Osteoblast (primary cell): ENCODE measurements at places on chromosomes 2 and 18. TPM values are rescaled to one million over a fixed set of nuclear protein-coding genes. Genes with fewer than 3 reads are reported as not detected.

Gene ECEL1
- not detected in 2 replicates for total RNA-seq

Gene FOXI3
- not detected in 2 replicates for total RNA-seq

Gene NEDD4L
- 20.3 and 30.0 TPM in 2 replicates for total RNA-seq

Gene LAMA3
- total RNA-seq, result 8.3 and 33.3 TPM in 2 replicates

Gene LRPPRC
- 57.2 and 58.6 TPM in 2 replicates for total RNA-seq

GRCh38 chr2:217851191-217852020 is 151.4 kb downstream of the TNS1 start:
- H3K4me3 ChIP-seq, result no peak overlapping the region
- peaks cover 44% of the 10 kb centered on the region for H3K4me1 ChIP-seq
- peak overlapping the region; percentile 57 for H3K27ac ChIP-seq
- peaks cover 56% of the 10 kb centered on the region for H3K36me3 ChIP-seq
- peak; percentile 80 for DNase-seq

DNA sequence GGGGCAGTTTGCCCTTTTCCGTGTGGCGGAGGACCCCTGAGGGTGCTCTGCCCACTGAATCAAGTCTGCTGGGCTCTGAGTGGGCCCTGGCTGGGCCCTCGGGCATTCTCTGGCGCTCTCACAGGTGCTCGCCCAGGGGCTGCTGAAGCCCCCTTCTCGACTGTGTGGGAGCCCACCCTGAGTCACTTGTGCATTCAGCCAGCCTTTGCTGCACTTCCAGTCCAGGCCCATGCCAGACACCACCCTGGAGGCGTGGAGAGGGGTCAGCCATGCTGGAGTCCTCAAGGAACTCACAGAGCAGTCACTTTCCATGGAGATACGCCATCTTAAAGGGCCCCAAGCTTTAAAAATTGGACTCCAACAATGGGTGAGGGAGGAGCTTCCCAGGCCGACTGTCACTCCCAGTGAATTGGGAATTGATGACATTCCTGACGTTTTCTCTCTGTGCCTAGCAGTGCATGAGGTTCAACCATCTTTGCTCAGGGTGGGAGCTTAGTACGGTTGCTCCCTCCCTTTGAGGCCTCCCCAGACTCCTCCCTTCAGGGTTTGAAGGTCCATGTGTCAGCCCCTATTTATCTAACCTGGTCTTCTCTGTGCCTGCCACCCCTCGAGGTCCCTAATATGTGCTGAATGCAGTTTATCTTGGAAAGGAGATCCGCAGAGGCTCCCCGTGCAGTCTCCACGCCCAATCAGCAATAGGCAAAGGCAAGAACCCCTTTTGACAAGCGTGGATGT is 71.8 kb upstream of the HS6ST1 start:
- no peaks in the 10 kb centered on the region for H3K36me3 ChIP-seq
- no peak overlapping the region for H3K27ac ChIP-seq
- DNase-seq, result no peak
- no peak overlapping the region for H3K4me3 ChIP-seq

GRCh38 chr18:11316546-11316945 is 167.2 kb upstream of the PIEZO2 start:
- no peak overlapping the region for H3K27ac ChIP-seq
- no peak for DNase-seq
- no peaks in the 10 kb centered on the region for H3K27me3 ChIP-seq
- H3K36me3 ChIP-seq, result no peaks in the 10 kb centered on the region

GRCh38 chr18:30094556-30094955 is 948.0 kb downstream of the DSC3 start:
- no peak for DNase-seq
- H3K36me3 ChIP-seq, result no peaks in the 10 kb centered on the region
- H3K4me3 ChIP-seq, result no peak overlapping the region
- no peaks in the 10 kb centered on the region for H3K27me3 ChIP-seq

GRCh38 chr18:38933910-38934510 is 1368.4 kb upstream of the CELF4 start:
- H3K36me3 ChIP-seq, result no peaks in the 10 kb centered on the region
- no peaks in the 10 kb centered on the region for H3K27me3 ChIP-seq
- no peak overlapping the region for H3K4me3 ChIP-seq
- H3K4me1 ChIP-seq, result no peaks in the 10 kb centered on the region
- H3K27ac ChIP-seq, result no peak overlapping the region

GRCh38 chr18:58637946-58638345 is 9.1 kb upstream of the ALPK2 start:
- no peak for DNase-seq
- H3K36me3 ChIP-seq, result no peaks in the 10 kb centered on the region
- no peak overlapping the region for H3K4me3 ChIP-seq
- H3K27me3 ChIP-seq, result no peaks in the 10 kb centered on the region
- no peak overlapping the region for H3K27ac ChIP-seq
- peaks cover 26% of the 10 kb centered on the region for H3K4me1 ChIP-seq

- H3K4me3 ChIP-seq, result peak overlapping the region; percentile 86
- peaks cover 16% of the 10 kb centered on the region for H3K36me3 ChIP-seq
Observed at GRCh38 chr2:232549655-232550353, 553 bp downstream of the TIGD1 start.

- DNase-seq, result no peak
- H3K27ac ChIP-seq, result no peak overlapping the region
- no peaks in the 10 kb centered on the region for H3K4me1 ChIP-seq
- H3K4me3 ChIP-seq, result no peak overlapping the region
- H3K27me3 ChIP-seq, result no peaks in the 10 kb centered on the region
Observed at GRCh38 chr2:63888053-63888452, 46.4 kb downstream of the UGP2 start.

DNA sequence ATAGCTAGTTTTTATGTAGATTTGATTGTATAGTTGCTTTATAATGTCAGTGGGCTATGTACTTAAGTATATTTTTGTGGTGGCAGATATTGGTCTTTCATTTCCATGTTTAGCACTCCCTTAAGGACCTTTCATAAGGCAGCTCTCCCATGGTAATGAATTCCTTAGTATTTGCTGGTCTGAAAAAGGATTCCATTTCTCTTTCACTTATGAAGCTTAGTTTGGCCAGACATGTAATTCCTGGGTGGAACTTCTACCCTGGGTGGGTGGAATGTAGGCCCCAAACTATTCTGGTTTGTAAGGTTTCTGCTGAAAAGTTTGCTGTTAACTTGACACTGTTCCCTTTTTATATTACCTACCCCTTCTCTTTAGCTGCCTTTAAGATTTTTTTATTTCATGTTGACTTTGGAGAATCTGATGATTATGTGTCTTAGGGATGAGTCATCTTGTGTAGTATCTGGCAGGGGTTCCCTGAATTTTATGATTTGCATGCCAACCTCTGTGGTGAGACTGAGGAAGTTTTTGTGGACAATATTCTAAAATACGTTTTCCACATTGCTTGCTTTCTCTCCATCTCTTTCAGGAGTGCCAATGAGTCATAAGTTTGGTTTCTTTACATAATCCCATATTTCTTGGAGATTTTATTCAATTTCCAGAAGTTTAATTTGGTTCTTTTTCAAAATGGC is 65.4 kb upstream of the VRK2 start:
- DNase-seq, result peak; percentile 47
- H3K4me1 ChIP-seq, result peaks cover 17% of the 10 kb centered on the region
- no peak overlapping the region for H3K4me3 ChIP-seq
- H3K36me3 ChIP-seq, result no peaks in the 10 kb centered on the region
- H3K27me3 ChIP-seq, result peaks cover 4% of the 10 kb centered on the region

DNA sequence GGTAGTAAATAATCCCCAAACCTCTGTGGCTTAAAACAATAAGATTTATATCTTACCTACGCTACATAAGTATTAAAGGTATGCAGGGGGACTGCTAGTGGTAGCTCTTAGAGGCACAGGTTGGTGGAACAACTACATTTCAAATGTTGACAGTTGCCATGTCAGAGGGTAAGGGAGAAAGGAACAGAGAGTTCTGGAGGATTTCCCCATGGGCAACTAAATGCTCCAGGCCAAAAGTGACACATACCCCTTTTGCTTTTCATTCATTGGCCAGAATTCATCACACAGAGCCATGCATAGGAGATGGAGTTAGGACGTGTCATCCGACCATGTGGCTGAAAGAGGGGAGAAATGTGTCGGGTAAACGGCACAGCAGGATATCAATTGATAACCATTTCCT is 133.2 kb downstream of the NAPG start:
- DNase-seq, result no peak
- no peaks in the 10 kb centered on the region for H3K36me3 ChIP-seq
- no peak overlapping the region for H3K4me3 ChIP-seq
- H3K4me1 ChIP-seq, result no peaks in the 10 kb centered on the region

DNA sequence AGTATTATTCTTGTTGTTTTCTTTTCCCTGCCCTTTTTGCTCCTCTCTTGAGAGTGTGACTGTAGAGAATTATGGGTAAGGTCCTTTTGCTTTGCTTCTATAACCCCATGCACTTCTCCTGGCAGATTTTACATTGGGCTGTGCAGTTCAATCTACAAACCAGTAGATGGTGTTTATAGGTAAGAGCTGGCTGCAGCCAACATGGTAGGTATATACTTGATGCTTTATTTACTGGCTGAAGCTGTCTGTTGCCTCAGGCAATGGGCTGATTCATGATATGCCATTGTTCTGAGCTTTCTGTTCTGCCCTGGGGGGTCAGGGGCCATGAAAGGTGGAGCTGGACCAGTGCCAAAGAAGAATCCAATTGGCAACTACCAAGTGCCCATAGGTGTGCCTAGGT is 48.3 kb upstream of the MYL1 start:
- H3K27ac ChIP-seq, result no peak overlapping the region
- no peaks in the 10 kb centered on the region for H3K27me3 ChIP-seq
- no peak for DNase-seq

- no peak overlapping the region for H3K27ac ChIP-seq
- H3K4me1 ChIP-seq, result peaks cover 11% of the 10 kb centered on the region
- no peaks in the 10 kb centered on the region for H3K36me3 ChIP-seq
- no peak overlapping the region for H3K4me3 ChIP-seq
- DNase-seq, result no peak
Observed at GRCh38 chr2:171267855-171268629, 107.3 kb upstream of the TLK1 start.

DNA sequence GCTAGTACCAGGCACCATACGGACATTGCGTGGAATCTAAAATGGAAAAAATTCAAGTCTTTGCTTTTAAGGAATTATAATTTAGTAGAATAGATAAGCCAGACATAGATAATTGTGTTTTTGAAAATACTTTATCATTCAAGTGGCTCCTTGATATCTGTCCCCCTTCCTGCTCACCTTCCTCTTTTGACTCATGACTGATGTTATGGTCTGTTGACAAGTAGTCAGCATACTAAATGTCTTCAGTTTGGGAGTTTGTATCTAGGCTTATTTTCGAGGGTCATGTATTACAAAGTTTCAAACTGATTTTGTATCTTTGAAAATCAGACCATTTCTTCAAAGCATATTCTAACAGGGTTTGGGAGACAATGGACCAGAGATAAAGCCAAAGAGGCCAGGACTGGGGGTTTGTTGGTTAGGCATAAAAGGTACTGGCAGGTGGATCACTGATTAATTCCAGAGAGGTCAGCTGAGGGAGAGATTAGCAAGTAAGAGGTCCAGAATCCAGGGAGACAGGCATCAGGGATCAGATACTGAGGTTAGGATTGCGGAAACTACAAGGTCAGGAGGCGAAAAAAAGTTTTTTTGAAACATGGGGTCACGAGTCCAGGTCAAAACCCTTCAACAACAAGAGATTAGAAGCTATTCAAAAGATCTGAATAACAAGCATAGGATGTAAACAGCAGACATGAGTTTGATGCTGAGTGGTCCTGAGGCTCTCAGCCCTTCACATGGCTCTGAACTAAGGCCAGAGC is 31.5 kb upstream of the KLHL14 start:
- no peak for DNase-seq
- H3K27me3 ChIP-seq, result no peaks in the 10 kb centered on the region
- no peaks in the 10 kb centered on the region for H3K4me1 ChIP-seq

GRCh38 chr2:217438136-217438535 is 564.7 kb downstream of the TNS1 start:
- DNase-seq, result no peak
- H3K27me3 ChIP-seq, result no peaks in the 10 kb centered on the region
- no peaks in the 10 kb centered on the region for H3K36me3 ChIP-seq
- no peak overlapping the region for H3K4me3 ChIP-seq
- peaks cover 5% of the 10 kb centered on the region for H3K4me1 ChIP-seq
- no peak overlapping the region for H3K27ac ChIP-seq

GRCh38 chr2:47534179-47534919 is 131.4 kb downstream of the MSH2 start:
- no peaks in the 10 kb centered on the region for H3K27me3 ChIP-seq
- H3K4me1 ChIP-seq, result peaks cover 29% of the 10 kb centered on the region
- DNase-seq, result peak; percentile 96
- H3K4me3 ChIP-seq, result no peak overlapping the region
- peak overlapping the region; percentile 29 for H3K27ac ChIP-seq

DNA sequence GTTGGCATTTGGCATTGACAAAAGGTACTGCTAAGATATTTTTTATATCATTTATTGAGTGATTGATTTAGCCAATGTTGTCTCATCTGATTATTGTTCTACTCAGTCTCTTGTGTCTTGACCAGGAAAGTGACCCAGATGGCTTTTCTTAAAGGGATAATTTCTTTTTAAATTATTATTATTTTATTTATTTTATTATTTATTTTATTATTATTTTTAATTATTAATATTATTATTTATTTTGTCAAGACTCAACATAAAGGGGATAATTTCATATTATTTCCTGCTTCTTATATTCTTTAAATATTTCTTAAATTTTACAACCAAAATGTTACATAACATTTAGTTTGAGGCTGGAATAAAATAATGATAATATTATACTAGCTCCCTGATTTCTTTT is 27.1 kb downstream of the DYNC2LI1 start:
- H3K4me3 ChIP-seq, result no peak overlapping the region
- no peaks in the 10 kb centered on the region for H3K4me1 ChIP-seq
- peaks cover 9% of the 10 kb centered on the region for H3K36me3 ChIP-seq
- H3K27ac ChIP-seq, result no peak overlapping the region
- DNase-seq, result no peak
- no peaks in the 10 kb centered on the region for H3K27me3 ChIP-seq

DNA sequence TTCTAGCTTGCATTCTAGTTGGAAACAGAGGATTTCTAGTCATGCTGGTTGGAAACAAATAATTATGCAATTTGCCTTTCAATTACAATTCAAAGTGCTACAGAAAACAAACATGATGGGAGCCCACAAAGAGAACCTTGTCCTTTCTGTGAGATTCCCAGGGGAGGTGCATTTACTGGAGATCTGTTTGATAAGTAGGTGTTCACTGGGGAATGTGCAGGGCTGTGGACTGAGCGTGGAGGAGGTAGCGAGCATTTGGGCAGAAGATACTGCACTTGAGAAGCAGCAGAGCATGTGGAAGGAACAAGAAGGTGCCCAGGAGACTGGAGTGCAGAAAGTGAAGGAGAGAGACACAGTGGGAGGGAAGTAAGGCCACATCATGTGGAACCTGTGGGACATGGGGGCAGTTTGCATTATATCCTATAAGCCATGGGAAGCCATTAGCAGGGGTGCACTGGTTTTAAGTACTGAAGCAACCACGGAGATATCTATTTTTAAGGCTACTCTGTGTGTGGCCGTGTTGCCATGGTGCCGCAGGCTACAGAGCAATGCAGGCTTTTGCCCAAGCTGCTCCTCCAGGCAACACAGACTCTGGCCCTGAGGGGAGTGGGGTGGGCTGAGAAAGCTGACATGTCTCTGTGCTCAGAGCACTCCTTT is 154.0 kb downstream of the ANTXR1 start:
- peak; percentile 52 for DNase-seq
- H3K4me3 ChIP-seq, result no peak overlapping the region
- H3K27ac ChIP-seq, result no peak overlapping the region
- peaks cover 56% of the 10 kb centered on the region for H3K4me1 ChIP-seq

GRCh38 chr2:216474925-216475670 is 23.5 kb upstream of the RPL37A start:
- no peak for DNase-seq
- H3K4me1 ChIP-seq, result peaks cover 16% of the 10 kb centered on the region
- H3K27ac ChIP-seq, result no peak overlapping the region
- no peak overlapping the region for H3K4me3 ChIP-seq

- H3K27ac ChIP-seq, result no peak overlapping the region
- no peaks in the 10 kb centered on the region for H3K27me3 ChIP-seq
Observed at GRCh38 chr2:158889135-158889853, 79.1 kb upstream of the TANC1 start.
